NCI-H2029 treated with DMSO at 0.1 percent for 48 hours (cell line): ENCODE measurements at places on chromosomes 16 and 17.

GRCh38 chr17:75830164-75831031 is 13.8 kb downstream of the UNC13D start:
- no peak for DNase-seq

DNA sequence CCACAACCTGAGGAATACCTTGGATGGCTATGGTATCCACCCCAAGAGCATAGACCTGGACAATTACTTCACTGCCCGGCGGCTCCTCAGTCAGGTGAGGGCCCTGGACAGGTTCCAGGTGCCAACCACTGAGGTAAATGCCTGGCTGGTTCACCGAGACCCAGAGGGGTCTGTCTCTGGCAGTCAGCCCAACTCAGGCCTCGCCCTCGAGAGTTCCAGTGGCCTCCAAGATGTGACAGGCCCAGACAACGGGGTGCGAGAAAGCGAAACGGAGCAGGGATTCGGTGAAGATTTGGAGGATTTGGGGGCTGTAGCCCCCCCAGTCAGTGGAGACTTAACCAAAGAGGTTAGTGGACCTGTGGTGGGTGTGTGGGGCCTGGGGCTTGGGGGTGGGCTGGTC is 3.1 kb downstream of the NFE2L1 start:
- no peak for DNase-seq

DNA sequence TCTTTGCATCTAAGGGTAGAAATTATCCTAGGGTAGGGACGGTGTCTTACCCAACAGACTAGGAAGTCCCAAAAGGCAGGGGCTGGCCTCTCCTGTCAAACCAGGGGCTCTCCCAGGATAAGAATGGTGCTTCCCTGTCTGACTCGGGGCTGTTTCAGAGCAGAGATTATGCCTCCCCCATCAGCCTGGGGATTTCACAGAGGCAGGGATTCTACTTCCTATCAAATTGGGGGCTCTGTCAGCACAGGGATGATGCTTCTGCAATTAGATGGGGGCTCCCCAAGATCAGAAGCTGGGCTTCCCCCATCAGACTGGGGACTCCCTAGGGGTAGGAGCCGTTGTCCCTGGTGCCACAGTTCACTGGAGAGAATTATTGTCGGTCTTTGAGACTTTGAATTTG is 2.3 kb downstream of the NXPH3 start:
- DNase-seq = no peak

DNA sequence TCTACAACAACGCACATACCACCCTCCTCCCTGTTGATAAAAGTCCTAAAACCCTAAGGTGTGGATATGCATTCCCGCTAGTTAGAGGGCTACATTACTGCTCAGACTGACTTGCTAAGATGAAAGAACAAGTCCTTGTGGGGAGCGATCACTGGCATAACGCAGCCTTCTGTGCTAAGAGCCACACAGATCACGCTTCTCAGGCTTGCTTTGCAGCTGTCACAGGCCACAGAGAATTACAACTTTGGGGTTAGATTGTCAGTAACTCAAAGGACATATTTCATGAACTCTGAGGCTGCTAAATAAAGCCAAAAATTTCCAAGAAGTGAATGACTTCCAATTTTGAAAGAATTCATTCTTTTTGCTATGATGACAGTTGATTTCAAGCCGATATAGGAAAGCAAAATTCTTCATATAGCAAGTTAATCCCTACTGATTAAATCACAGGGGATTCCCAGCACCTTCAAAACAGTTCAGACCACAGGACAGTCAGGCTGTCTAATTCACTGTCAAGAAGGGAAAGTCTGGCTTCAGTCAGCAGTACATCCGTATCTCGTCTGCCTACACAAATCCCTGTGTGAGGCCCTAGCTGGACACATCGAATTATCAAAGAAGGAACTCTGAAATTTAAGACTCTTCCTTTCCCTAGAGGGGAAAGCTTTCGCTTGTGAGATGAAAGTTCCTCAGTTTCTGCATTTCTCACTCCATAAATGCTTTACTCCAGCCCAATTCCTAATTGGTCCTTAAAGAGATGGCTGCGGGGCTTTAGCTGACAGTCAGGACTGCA is 107.1 kb downstream of the VPS53 start:
- no peak for DNase-seq

DNA sequence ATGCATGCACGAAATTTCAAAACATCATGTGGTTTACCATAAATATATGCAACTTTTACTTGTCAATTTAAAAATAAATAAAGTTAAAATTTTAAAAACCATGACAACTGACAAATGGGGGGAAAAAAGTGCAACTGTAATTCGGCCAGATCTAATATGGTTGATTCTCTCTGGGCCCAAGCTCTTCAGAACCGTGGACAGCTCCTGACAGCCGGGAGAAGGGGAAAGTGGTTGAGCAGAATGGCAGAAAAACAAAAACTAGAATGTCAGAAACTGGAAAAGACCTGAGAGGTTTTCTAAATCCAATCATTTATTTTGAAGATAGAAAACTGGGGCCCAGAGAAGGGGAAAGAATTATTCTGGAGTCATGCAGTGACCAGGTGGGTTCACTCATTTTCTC is 126.6 kb downstream of the TMEM132E start:
- no peak for DNase-seq

DNA sequence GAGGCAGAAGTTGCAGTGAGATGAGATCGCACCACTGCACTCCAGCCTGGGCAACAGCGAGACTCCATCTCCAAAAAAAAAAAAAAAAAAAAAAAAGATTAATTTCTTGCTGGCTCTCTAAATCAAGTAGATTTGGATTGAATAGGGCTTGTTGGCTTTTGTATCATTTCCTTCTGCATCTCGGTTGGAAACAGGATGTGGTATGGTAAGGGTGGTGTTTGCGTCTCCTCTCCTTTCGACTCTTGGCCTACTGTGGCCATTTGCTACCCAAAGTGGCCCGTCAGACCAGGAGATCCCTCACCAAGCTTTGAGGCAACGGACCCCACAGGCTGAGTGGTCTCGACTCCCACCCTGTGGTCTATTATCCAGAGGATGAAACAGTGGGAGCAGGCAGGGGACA is 168.0 kb upstream of the IRX3 start:
- DNase-seq = no peak

- DNase-seq = no peak
These were observed 497 bp downstream of the BCL7C start for GRCh38 chr16:30893417-30893743.

GRCh38 chr17:2081564-2081963 is 26.7 kb downstream of the HIC1 start:
- DNase-seq = no peak

DNA sequence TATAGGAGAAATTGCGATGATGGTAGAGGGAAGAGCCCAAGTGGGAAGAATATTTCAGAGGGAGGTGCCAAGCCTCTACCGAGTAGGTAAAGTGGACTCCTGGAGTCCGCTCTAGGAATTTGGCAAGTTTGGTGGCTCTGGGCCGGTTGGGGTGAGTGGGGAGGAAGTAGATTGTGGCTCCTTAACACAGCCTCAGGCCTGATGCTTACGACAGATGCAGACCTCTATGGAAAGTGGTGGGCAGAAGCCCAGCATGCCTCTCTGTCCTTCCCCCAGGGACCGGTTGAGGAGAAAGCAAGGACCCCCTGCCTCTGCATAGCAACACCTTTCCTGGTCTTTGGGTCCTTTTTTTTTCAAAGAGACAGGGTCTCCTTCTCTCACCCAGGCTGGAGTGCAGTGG is 55.9 kb upstream of the SIAH1 start:
- DNase-seq = no peak

DNA sequence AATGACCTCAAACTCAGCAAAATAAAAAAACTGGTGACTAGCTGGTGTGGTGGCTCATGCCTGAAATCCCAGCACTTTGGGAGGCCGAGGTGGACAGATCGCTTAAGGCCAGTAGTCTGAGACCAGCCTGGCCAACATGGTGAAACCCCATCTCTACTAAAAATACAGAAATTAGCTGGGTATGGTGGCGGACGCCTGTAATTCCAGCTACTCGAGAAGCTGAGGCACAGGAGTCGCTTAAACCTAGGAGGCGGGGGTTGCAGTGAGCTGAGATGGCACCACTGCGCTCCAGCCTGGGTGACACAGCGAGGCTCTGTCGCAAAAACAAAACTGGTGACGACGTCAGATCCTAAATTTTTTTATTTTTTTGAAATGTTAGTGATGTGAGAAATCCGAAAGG is 82.6 kb upstream of the TOB1 start:
- no peak for DNase-seq

- DNase-seq = no peak
These were observed 89.3 kb downstream of the RPGRIP1L start for GRCh38 chr16:53614346-53614745.

DNA sequence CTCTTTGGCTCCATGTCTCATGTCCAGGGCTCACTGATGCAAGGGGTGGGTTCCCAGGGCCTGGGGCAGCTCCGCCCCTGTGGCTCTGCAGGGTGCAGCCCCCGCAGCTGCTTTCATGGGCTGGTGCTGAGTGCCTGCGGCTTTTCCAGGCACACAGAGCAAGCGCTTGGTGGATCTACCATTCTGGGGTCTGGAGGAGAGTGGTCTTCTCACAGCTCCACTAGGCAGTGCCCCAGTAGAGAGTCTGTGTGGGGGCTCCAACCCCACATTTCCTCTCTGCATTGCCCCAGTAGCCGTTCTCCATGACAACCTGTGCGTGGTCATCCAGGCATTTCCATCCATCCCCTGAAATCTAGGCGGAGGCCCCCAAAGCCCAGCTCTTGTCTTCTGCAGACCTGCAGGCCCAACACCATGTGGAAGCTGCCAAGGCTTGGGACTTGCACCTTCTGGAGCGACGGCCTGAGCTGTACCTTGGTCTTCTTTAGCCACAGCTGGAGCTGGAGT is 5.2 kb downstream of the IL32 start:
- no peak for DNase-seq

GRCh38 chr16:88591577-88592021 is 21.4 kb downstream of the ZC3H18 start:
- no peak for DNase-seq

DNA sequence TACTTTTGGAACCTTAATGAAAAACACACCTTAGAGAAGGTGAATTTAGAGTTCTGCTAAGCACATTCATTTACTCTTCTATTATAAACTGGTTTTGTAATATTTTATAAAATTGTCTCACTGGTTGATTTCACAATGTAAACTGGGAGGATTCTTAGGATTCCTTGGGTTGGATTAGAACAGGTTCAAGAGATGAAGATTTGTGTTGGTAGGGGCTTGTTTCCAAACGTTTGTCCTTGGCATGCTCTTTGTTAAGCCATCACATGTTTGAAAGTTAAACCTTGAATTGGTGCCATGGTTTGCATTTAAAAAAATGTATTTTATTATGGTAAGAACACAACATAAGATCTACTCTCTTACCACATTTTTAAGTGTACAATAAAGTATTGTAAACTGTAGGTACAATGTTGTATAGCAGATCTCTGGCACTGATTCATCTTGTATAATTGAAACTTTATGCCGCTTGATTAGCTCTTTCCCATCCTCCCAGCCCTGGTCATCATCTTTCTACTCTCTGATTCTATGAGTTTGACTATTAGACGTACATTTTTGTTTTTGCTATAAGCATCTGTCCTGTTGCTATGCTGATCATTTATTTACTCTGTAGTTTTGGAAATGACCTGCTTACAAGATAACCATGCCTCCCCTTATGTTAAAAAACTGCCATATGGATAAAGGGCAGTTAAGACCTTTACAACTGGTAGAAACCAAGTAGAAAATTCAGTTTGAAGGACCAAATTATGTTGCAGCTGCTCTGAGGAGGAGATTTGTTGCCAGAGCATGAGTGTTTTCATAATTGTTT is 9.6 kb downstream of the FTO start:
- no peak for DNase-seq

DNA sequence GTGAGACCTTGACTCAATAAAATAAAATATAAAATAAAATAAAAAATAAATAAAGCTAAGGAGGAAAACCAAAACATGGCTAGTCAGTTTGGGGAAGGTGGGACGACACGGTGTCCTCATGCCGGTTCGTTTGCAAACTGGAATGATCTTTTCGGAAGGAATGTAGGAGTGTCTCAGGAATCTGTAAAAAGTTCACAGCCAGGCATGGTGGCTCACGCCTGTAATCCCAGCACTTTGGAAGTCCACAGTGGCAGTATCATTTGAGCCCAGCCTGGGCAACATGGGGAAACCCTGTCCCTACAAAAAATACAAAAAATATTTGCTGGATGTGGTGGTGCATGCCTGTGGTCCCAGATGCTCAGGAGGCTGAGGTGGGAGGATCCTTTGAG is 14.7 kb upstream of the RPTOR start:
- DNase-seq = no peak

DNA sequence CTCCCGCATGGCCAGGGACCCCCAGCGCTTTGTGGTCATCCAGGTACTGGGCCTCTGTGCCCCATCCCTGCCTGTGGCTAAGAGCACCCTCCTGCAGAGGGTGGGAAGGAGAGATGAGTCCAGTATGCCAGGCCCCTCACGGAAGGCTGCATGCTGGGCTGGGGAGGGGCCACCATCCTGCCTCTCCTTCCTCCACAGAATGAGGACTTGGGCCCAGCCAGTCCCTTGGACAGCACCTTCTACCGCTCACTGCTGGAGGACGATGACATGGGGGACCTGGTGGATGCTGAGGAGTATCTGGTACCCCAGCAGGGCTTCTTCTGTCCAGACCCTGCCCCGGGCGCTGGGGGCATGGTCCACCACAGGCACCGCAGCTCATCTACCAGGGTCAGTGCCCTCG is 3.7 kb downstream of the MIEN1 start:
- no peak for DNase-seq

- no peak for DNase-seq
These were observed 2.7 kb upstream of the PABPN1L start for GRCh38 chr16:88868974-88869672.

- no peak for DNase-seq
These were observed 5.9 kb upstream of the CDIP1 start for GRCh38 chr16:4544473-4544872.

- no peak for DNase-seq
These were observed 52.9 kb upstream of the ETV4 start for GRCh38 chr17:43599046-43599395.

DNA sequence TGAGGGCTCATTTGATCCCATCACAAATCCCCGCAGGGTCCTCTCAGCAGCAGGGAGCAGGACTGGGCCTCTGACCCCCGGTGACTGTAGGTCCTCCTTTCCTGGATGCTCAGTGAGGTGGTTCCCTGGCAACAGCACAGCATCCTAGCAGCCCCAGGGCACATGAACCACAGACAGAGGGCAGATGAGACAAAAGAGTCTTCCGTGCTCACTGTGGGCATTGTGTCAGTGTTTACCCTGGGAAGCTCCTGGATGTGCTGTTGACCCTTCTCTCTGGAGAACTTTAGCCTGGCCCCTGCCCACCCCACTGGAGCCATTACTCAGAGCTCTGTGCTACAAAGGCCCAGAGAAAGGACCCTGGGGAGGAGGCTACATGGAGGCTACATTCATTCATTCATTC is 21.7 kb upstream of the TMEM220 start:
- DNase-seq = no peak

- DNase-seq = no peak
These were observed 2.2 kb upstream of the TRAF4 start for GRCh38 chr17:28741358-28742349.
